ENCODE measurements at places on chromosomes 11 and 22.

DNA sequence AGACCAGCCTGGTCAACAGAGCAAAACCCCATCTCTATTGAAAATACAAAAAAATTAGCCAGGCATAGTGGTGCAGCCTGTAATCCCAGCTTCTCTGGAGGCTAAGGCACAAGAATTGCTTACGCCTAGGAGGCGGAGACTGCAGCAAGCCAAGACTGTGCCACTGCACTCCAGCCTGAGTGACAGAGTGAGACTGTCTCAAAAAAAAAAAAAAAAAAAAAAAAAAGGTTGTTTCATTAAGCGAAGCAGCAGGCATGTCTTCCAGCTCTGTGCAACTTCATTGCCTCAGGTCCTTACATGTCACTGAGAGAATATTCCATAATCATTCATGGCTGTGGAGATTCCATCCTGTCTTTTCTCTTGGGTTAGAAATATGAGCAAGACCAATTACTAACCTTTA, 16.9 kb downstream of the GAB2 start:
- DNase-seq: no peak

GRCh38 chr11:127269911-127270310, 269.3 kb upstream of the KIRREL3 start:
- DNase-seq: no peak

DNA sequence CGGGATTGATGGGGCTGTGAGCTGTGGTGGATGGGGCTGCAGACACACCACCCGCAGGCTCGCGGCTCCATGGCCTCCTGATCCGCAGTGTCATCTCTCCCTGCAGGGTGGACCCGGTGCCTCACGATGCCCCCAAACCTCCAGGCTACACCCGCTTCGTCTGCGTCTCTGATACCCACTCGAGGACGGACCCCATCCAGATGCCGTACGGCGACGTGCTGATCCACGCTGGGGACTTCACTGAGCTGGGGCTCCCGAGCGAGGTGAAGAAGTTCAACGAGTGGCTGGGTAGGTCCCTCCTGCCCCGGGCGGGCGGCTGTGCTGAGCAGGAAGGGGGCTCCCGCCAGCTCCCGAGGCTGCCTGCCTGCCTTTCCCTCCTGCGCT, 23.1 kb downstream of the MPPED1 start:
- DNase-seq: no peak

DNA sequence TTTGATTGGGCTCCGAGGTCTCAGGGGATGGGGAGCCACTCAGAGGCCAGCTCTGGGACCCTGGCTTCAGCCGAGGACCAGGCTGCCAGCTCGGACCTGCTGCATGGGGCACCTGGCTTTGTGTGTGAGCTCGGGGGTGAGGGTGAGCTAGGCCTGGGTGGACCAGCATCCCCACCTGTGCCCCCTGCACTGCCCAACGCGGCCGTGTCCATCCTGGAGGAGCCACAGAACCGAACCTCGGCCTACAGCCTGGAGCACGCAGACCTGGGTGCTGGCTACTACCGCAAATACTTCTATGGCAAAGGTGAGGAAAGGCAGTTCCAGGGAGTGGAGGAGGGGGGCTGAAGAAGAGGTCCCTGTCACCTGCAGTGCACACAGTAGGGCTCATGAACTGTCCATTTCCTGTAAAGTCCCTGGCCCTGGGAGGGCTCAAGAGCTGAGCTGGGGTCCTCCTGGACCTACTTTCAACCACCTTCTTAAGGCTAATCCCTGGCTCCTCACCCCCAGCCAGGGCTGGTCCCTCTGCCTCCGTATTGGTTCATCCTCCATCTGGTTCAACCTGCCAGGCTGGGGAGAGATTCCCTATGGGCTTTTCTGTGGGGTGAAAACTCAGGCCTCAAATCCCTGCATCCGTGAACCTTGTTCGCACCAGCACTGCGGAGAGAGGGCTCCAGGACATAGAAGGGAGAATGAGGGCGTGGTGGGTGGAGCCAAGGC, 3.6 kb downstream of the SIPA1 start:
- DNase-seq: no peak

- DNase-seq: no peak
Measured at GRCh38 chr22:27786291-27786932, 15.1 kb downstream of the MN1 start.

DNA sequence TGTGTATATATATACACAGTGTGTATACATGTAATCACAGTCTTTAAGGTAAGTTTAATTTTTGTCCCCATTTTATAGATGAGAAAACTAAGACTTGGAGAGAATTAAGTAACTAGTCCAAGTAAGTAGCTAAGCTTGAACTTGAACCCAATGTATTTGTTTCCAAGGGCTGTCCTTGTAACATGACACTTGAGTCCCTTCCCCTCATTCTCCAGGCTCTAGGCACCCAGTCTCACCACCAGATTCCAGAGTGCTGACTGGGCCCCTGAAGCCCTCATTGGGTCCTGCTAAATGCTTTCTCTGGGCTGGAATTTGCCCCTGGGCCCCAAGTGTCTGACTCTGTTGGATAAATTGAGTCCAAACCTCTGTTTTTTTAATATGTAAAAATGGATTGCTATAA, 45.5 kb downstream of the ADM start:
- no peak for DNase-seq

- no peak for DNase-seq
Measured at GRCh38 chr11:126340960-126341606, 14.4 kb upstream of the ST3GAL4 start.
